ENCODE measurements at places on chromosomes 7 and 10.

DNA sequence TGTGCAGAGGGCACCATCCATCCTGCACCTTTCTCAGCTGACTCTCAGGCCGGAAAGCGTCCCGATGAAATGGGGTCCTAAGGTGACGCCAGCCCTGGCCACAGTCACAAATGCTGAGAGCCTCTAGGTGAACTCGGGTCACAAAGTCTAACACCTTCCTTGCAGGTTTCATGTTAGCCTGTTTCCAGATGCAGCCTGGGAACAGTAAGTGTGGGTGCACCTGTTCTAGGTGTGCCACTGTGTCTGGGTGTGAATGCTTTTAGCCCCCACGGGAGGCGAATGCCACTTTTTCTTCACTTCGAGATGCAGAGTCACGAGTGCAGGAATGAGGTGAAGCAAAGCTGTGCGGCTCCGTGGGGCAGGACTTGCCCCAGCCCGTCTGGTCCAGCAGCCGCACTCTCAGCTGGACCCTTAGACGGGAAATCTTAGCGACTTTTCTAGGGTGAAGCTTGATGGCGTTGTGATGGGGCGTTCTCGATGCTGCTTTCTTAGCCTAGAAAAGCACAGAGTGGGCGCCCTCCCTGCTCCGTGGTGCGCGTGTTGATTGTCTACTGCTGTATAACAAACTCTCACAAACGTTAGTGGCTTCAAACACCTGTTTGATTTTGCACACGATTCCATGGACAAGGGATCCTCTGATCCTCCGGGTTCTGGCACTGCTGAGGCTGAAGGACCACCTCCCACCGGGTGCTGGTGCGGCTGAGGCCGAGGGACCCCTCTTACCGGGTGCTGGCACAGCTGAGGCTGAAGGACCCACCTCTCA, 13.6 kb upstream of the VIPR2 start:
- DNase-seq, result no peak

- no peak for DNase-seq
Measured at GRCh38 chr10:3169271-3169670, 3.3 kb downstream of the PITRM1 start.

- DNase-seq, result no peak
Measured at GRCh38 chr10:113108194-113108835, 158.3 kb downstream of the TCF7L2 start.

- DNase-seq, result no peak
Measured at GRCh38 chr7:114083166-114084001, 164.6 kb upstream of the PPP1R3A start.

- no peak for DNase-seq
Measured at GRCh38 chr10:131980761-131981428, 828 bp downstream of the BNIP3 start.

DNA sequence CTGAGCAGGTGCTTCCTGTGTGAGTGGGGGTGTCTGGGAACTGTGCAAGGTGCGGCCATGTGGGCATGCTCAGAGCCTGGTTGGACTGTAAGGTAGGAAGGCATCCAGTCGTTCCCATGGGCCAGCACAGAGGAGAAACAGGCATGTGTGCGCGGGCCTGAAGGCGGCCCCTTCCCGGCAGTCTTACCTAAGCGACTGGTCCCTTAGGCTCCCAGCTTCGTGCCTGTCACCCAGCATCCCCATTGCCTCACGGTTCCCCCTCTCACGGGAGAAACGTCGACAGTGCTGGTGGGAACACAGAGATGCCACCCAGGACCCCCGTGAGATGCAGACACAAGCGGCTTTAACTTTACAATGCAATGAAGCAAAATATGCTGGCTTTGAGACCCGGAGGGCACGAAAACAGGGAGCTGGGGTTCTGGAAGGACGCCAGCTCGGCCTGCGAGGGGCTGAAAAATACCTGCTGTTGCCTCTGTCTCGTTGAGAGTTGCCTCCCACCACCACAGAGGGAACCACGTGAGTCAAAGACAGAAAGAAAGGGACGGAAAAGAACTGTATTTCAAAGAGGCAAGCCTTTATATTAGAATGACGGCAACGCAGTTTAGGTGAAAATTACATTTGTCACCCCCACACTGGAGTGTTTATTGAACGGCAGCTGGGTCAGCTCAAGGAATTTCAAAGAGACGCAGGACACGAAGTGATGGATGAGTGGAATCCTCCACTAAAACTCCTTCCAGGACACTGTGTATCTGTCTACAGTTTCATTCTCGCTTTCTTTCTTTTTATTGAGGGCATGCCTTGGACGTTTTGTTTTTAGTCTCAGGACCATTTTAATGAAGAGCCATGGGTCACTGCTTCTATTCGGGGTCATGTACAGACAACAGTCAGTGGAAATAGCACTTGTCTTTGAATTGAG, 128.4 kb downstream of the DNAJB6 start:
- DNase-seq, result no peak

GRCh38 chr10:12473491-12473890, 124.1 kb downstream of the CAMK1D start:
- DNase-seq, result no peak

All from fibroblast of the conjunctiva (primary cell).